ENCODE measurements at places on chromosomes 3 and 15.

DNA sequence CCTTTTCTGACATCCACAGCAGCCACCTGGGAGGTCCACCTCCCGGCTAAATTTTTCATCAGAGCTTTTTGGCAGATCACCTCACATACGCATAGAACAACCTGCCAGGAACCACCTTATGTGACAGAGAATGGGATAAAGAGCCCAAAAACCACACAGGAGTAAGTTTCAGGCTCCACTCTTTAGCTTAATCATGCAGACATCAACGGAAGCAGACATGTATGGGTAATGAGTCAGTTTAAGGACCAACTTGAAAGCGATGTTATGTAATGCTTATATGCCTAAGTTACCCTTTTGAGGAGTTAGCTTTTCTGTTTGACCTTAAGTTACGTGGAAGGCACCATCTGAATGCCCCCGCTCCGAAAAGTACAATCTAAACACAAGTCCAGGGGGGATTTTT, 183.3 kb upstream of the BHLHE40 start:
- no peak for DNase-seq

DNA sequence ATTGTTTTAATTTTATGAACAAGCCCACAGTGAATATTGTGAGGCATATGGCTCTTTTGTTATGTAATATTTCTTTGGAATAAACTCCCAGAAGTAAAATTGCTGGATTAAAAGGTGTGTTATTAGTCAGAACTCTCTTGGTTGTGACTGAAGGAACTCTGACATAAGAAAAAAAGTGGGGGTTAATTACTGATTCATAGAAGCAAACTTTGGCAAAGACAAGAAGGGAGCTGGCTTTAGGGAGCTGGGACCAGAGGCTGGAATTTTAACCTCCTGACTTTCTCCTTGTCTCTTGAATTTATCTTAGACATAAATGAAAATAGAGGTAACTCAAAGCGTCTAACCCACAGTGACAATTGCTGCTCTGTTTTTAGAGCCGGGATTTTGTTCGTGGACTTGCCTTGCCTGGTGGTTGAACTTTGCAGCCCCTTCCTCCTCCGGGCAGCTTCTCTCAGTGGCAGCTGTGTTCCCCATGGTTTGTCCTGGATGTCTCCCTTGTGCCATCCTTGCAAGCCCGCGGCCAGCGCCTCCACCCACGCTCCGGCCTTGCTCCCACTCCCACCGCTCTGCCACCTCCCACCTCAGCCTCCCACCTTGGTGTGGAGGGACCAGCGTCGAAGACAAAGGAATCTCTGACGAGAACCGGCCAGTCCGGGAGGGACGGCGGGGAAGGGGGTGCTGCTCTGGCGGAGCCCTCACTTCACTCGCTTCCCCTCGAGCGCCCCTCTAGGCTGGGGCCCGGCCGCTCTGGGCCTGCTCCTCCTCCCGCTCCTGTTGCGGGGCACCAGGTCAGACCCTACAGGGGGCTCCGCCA, 28.0 kb downstream of the ARHGAP31 start:
- DNase-seq, result no peak

GRCh38 chr3:178671791-178672190, 135.6 kb downstream of the KCNMB2 start:
- no peak for DNase-seq

- DNase-seq, result no peak
Measured at GRCh38 chr15:66675446-66675845, 26.6 kb upstream of the SMAD6 start.

- DNase-seq, result no peak
Measured at GRCh38 chr3:126398423-126399350, 4.0 kb downstream of the CFAP100 start.

GRCh38 chr3:146577662-146578061, 27.5 kb downstream of the PLSCR5 start:
- no peak for DNase-seq

DNA sequence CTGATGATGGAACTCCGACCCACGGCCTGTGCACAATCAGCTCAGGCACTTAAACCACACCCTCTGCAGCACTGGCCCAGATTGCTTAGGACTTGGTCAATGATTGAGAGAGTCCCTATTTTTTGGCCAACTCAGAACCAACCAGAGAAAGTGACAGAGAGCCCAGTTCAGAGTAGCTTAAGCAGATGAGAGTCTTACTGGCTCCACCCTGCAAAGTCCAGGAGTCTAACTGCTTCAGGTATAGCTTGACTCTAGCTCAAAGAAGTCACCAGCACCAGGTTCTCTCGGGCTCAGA, 20.1 kb downstream of the SLC6A20 start:
- DNase-seq, result no peak

DNA sequence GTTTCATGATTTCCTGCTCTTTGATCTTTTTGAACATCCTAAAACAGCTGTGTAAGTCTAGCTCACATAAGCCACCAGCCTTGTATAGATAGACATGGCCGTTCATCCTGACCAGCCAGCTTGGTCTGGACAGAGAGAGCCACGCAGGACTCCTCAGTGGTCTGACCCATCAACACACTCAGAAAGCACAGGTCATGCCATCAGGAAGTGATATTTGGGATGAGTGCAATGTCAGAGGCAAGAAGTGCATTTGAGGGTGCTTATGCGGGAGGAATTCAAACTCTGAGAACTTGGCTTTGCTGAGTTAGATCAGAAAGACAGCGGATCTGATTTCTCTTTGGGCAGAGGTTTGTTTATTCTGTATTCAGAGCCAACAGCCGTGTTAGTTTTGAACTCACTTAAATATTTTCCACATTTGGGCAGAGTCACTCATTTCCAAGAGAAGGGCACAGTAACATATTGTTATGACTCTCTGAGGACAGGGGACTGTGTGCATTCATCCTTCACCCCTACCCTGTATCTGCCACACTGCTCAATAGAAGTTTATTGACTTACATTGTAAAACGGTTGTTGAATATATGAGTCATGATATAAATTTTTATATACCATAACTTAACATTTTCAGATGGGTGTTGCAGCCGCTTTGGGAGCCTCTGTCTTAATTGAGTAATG, 225.3 kb upstream of the LYSMD4 start:
- DNase-seq, result no peak

- no peak for DNase-seq
Measured at GRCh38 chr3:120192159-120192558, 92.9 kb downstream of the GPR156 start.

- DNase-seq, result no peak
Measured at GRCh38 chr15:91426412-91426811, 326.4 kb downstream of the SV2B start.

- no peak for DNase-seq
Measured at GRCh38 chr15:31150732-31151231, 49.3 kb upstream of the TRPM1 start.

Measured in D721Med (cell line).